ENCODE measurements at places on chromosomes 5 and 9.

- DNase-seq, result no peak
These were observed 683 bp downstream of the DBN1 start for GRCh38 chr5:177472460-177473442.

GRCh38 chr5:177290816-177291596 is 12.5 kb downstream of the RAB24 start:
- DNase-seq, result no peak

DNA sequence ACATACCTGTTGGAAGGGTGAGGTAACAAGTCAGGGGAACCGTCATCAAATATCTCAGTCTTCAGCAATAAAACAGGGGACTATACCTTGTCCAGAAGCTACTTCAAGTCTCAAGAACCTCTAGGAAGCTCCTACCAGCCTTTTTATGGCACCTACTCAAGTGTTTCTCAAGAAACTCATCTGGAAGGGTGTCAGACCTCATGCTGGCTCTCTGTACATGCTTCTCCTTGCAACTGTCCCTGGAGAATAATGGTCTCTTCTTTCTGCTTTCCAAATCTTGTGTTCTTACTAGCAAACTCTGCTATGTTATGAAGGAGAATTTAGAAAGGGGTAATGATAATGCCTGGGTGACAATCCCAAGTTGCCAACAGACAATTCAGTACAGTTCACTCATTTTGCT is 8.3 kb upstream of the PTAR1 start:
- DNase-seq, result no peak

- no peak for DNase-seq
These were observed 138.9 kb downstream of the RASEF start for GRCh38 chr9:82923912-82924605.

DNA sequence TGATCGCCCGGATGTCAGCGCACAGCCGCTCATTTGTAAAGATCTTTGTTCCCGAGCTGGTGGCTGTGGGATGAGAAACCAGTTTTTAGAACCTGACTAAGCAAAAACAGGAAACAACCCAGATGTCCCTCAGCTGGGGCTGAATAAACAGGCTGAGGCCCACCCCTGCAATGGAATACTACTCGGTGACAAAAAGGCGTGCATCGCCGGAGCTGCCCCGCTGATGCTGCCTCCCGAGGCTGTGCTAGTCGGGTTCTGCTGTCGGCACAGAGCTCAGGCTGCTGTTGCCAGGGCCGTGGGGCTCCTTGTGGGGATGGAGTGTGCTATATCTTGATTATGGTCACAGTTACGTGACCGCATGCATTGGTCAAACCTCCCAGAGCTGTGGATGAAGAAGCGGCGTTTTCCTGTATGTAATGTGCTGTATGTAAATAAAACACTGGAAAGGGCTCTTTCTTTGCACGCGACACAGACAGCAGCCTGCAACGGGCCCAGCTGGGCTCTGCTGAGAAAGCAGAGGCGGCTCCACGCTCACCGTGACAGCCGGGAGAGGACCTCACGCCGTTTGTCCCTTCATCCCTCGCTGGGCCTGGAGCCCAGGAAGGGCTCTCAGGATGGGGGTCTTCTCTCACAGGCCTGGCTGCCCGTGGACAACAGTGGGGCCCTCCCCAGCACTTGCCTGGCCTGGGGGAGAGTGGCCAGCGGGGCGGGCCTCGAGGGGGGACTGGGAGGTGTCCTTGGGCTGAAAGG is 51.5 kb upstream of the RNU6ATAC start:
- no peak for DNase-seq

DNA sequence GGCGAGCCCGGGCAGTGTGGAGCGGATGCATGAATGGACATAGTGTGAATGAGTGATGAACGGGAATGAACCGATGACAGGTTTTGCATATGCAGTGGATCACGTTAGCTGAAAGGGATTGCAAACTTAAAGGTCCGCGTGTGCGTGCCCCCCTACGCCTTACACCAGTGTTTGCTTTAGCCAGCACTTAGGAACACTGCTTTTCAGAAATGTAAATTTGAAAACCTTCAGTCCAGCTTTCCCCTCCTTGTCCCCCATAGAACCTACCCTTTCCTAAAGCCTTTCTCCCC is 692 bp downstream of the PSAT1 start:
- no peak for DNase-seq

- peak; percentile 70 for DNase-seq
These were observed 122.3 kb upstream of the RAI14 start for GRCh38 chr5:34533582-34534522.

DNA sequence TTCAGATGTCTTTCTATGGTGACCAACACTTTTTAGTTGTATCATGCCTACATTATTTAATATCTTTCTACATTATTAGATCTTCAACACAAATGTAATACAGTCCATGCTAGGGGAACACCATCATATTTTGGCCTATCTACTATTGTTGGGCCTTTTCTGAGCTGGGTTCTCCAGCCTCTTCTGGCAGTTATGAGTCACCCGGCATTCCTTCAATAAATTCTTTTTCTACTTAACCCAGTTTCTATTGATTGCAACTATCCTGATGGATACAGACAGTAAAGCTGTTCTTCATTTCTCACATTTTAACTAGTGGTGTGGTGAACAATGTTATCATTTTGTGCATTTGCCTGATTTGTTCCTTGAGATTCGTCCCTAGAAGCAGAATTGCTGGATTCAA is 529.3 kb downstream of the BNC2 start:
- peak; percentile 25 for DNase-seq

GRCh38 chr9:27328483-27328882 is 31.5 kb upstream of the EQTN start:
- DNase-seq, result no peak

DNA sequence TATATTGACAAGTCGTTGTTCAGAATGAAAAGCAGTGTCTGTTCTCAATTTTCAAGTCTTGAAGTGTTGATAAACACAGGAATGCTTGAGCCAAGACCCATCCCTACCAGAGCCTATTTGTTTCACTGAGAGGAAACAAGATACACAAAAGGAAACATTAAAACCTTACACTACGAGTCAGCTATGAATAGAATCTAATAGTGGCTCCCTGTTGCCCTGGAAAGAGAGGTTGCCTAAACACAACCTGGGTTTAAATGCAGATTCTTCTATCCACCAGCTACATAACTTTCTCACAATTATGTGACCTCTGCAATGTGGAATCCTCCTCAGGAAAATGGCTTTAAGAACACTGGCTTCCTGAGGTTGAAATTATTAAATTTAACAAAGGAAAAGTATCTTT is 29.1 kb upstream of the BNC2 start:
- DNase-seq, result no peak

DNA sequence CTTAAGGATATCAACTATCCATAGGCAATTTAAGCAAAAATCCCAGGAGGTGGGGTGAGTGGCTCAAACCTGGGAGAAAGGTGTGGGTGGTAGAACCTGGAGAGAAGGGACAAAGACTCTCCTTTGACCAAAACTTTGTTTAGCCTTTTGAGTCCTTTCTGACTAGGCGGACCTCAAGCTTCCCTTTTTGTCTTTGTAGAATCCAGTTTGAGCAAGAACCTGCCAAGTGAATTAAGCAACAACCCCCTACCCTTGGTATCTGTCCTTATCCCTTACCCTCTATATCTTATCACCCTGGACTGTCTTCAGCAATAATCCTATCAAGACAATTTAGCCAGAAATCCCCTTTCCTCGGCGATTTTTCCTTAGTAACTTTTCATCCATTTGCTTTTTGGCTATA is 53.5 kb upstream of the SLC28A3 start:
- no peak for DNase-seq

DNA sequence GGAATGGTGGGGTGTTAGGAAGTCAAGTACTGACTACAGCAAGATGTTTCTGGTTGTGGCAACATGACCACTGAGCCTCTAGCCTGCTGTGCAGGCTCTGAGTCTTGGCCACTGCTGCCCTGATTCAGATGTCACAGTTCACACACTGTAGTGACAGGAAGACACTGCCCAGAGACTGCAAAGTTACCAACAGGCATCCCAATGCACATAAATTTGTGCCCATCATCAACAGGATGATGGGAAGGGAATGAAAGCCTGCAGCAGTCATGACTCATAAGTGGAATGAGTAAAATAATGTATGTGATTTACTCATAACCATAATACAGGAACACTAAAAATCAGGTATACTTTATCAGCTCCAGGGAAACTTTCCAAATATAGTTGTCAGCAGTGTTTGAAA is 251.6 kb upstream of the HAPLN1 start:
- DNase-seq, result peak; percentile 29

DNA sequence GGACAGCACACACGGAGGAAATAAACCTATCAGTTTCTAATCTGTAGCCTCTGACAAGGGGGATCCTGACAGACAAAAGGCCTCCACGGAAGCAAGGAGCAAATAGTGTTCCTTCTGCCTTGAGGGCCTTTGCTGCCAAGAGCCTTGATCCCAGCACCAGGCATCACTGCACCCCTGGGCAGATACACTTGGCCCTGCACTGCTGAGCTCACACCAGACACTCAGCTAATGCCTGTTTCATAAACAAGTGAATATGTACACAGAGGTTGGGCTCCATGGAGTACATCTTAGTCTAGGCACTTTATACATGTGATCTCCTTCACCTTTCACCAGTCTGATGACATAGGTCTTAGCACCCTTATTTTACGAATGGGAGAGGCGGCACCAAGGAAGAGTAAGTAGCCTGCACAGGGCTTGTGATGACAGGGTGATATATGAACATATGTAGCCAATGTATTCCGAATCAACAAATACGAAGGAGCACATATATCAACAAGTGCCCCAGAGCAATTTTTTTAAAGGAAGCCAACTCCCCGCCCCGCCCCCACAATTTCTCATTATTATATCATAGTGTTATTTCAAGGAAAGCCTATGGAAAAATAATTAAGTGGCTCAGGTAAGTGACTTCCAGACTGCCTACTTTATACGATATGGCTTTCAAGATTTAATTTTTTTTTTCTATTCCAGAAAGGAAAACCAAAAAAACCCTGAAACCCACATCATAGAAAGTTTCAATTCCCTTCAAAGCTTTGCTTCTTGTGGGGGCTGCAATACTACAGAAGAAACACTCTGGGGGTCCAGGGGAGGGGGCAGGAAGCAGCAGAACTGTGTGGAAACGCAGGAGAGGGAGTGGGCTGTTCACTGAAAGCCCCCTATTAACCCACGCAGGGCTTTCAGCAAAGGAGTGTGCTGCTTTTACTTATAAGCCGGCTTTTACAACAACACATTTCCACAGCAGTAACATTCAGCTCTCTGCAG is 32.0 kb downstream of the CDC14B start:
- no peak for DNase-seq

GRCh38 chr9:112831969-112832368 is 58.7 kb downstream of the SLC46A2 start:
- no peak for DNase-seq

GRCh38 chr5:54673523-54674225 is 156.1 kb downstream of the SNX18 start:
- no peak for DNase-seq

GRCh38 chr9:70641631-70642030 is 227.2 kb upstream of the KLF9 start:
- no peak for DNase-seq

DNA sequence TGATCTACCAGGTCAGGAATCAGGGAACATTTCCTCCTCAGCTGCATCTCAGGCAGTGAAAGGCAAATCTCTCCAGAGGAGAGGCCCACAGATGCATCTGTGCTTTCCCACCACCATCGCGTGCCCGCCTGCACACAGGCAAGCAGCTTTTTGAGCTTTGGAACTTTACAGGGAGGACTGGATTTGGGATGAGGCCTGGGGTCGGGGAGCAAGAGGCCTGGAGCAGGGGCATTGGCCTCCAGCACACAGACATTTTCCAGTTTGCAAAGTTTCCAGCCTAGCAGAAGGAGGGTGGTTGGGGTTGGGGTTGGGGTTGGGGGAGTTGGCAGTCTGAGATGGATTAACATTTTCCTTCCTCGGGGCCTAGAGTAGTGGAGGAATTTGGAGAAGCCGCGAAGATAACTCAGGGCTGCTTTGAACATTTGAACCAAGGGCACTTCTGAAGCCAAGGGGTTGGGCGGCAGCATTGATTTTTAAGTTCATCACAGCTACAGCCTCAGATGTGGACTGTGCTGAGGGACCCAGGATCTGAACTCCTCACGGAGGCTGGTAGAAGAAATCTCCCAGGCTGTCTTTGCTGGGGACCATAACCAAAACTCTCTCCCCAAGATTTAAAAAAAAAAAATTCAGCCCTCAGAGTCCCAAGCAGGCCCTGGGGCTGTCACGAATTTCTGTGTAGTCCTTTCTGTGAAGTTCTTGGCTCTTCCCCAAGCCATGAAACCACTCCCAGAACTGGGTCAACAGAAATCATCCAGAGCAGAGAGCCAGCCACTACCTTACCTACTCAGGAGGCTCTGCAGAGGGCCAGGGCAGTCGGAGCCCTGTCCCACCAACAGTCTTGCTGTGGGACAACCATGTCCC is 25.6 kb downstream of the C5orf15 start:
- DNase-seq, result no peak

GRCh38 chr5:116090302-116090701 is 5.5 kb downstream of the COMMD10 start:
- DNase-seq, result no peak

GRCh38 chr5:31573494-31574142 is 41.5 kb downstream of the C5orf22 start:
- no peak for DNase-seq

DNA sequence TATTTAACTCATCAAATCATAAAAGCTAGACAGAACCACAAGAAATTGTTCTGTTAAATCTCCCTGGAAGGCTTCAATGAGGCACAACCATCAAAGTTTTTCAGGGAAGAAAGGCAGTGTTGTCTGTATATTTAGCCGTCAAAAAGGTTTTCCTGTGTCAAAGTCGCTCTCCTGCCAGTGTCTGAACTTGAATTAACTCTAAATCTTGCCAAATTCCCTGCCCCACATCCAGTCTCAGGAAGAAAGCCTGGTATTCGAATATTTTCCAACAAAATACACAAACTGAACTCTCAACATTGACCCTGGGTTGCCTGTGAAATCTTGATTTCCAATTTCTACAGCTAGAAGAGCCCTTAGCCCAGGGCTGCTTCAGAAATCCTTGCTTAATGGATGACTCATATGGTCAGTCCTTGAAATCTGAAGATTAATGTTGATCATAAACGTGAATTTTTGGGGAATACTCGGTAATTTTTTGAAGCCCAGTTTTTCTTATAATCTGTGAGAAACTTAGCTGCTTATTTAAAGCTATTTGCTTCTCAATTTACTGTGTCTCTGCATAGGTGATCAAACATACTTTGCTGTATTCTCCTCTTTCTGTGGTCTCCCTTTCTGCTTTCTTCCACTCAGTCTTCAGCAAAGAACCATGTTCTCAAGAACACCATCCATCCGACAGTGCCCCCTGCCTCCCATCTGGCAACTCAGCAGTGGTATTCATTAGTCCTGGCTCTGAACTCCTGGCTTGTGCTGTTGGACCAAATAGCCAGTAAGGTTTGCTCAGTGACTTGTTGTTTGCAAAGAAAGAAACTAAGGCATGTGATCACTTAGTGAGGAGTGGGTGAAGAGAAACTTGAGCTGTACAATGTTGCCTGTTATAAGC is 58.9 kb downstream of the NREP start:
- DNase-seq, result no peak

- no peak for DNase-seq
These were observed 126.7 kb downstream of the MACROH2A1 start for GRCh38 chr5:135272311-135272805.

All from HS-5 (cell line).